Effector memory CD4-positive, alpha-beta T cell (primary cell): ENCODE measurements at places on chromosomes 13 and 19.

DNA sequence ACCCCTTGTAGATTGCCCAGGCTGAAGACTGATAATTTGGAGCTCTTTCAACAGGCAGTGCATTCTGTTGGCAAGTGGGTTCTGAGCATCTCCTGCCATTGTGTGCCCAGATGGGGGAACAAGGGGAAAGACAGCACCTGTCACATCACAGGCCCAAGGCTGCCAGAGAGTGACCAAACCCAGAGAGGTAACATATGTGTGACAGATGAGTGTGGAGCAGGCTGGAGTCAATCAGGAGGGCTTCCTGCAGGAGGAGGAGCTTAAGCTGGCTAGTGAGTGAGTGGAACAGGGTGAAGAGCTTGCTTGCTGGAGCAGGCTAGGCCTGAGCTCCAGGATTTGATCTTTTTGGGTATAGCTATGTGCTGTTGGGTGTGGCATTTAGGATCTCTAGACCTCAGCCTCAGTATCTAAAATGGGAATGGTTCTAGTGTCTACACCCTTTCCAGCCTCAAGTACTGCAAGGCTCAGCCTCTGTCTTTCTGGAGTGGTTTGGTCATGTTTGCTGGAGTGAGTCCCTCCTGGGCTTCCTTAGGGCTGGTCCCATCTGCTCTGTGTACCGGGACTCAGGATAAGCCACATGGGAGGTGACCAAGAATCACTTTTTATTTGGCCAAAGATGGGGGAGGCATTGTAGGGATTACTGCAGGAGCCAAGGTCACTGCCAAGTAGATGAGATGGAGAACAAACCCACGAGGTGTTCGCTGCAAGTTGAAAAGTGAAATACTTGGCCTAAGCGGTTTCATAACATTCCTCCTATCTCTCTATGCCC lies 152.4 kb upstream of the TSHZ3 start:
- DNase-seq, result no peak
- peaks cover 4% of the 10 kb centered on the region for H3K27me3 ChIP-seq
- no peaks in the 10 kb centered on the region for H3K4me1 ChIP-seq
- no peak overlapping the region for H3K27ac ChIP-seq
- no peak overlapping the region for H3K4me3 ChIP-seq
- H3K36me3 ChIP-seq, result no peaks in the 10 kb centered on the region

DNA sequence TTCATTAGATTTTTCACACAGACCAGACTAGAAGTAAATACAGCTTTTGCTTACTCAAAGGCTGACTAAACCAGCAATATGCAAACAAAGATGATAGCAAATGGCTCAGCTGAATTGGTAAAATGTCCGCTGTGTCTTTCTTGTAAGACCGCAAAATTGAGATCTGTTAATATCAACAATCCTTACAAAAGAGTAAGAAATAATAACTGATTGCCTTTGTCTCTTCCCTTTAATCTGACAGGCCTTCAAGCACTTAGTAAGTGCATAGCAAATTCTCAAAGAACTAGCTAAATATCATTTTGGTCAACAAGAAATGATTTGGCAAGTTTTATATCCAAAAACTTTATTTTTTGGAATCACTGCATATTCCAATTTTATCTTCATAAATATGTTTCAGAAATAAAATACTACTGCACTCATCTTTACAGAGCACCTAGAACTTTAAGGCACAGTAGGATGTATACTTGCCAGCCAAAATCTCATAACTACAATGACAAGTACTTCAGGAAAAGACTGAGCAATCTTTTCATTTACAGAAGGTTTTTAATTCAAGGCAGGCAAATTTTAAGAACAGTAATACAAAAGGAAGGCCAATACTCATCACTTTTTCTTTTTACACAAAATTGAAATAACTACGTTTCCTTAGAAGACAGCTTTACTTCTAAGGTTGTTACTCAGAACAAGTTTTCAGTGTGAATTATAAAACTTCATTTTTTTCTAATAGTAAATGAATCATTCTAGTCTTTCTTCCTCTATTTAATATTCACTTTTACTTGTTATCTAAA lies 1.1 kb downstream of the ELF1 start:
- H3K27me3 ChIP-seq, result no peaks in the 10 kb centered on the region
- H3K27ac ChIP-seq, result peak overlapping the region; percentile 92
- H3K4me1 ChIP-seq, result peaks cover 21% of the 10 kb centered on the region

DNA sequence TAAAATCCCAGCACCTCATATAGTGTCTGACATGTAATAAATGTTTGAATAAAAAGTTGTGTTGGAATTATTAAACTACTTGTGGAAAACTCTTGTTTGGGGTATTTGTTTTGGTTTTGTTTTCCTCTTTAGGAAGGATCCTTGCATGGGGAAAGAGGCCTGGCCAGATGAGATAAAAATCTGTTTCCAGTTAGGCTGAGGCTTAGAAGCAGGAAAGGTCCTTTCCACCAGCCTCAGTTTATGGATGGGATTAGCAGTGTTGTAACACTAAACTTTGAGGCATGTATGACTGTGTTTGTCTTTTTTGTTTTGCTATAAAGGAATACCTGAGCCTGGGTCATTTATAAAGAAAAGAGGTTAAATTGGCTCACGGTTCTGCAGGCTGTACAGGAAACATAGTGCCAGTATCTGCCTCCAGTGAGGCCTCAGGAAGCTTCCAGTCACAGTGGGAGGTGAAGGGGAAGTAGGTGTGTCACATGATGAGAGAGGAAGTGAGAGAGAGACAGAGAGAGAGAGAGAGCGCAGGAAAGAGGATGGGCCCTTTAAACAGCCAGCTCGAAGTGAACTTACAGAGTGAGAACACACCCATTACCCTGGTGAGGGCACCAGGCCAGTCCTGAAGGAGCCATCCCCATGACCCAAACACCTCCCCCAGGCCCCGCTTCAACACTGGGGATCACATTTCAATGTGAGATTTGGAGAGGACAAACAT lies 21.6 kb downstream of the SPATA13 start:
- H3K4me3 ChIP-seq, result no peak overlapping the region
- H3K27me3 ChIP-seq, result no peaks in the 10 kb centered on the region
- DNase-seq, result no peak
- no peaks in the 10 kb centered on the region for H3K36me3 ChIP-seq

DNA sequence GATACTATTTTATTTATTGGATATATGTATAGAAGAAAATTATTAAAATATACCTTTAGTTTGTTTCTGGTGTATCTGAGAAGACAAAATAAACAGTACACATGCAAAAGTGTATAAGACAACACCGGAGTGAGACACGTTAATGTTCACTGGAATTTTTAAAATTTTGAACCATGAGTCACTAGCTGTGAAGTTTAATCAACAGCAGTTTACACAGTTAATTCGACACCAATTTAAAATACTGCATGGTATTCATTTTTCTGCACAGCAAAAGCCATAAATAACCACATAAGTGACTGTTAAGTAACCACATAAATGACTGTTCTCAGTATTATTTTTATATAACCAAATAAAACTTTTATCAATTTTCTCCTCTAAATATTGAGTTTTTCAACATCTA lies 418.7 kb upstream of the NBEA start:
- no peak overlapping the region for H3K4me3 ChIP-seq
- H3K27me3 ChIP-seq, result no peaks in the 10 kb centered on the region
- H3K4me1 ChIP-seq, result no peaks in the 10 kb centered on the region
- no peak overlapping the region for H3K27ac ChIP-seq
- H3K36me3 ChIP-seq, result no peaks in the 10 kb centered on the region
- no peak for DNase-seq

DNA sequence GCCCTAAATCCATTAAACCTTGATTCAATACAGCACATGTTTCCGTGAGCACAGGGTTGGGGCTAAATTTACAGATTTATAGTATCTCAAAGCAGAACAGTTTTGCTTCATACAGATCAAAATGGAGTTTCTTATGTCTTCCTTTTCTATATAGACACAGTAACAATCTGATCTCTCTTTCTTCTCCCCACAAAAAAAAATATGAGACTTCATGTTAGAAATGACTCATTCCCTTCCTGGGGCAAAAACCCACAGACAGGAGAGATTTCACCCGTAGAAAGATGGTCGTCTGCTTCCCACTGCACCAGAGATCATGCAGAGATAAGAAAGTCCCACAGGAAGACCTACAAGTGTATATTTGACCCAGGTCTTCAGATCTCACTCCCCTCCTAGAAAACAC lies 7.7 kb upstream of the ZNF611 start:
- H3K4me3 ChIP-seq, result no peak overlapping the region
- H3K36me3 ChIP-seq, result no peaks in the 10 kb centered on the region
- no peak for DNase-seq

GRCh38 chr19:42229301-42229854 lies 9.3 kb downstream of the ZNF526 start:
- no peaks in the 10 kb centered on the region for H3K27me3 ChIP-seq
- no peaks in the 10 kb centered on the region for H3K4me1 ChIP-seq
- no peak overlapping the region for H3K27ac ChIP-seq
- peaks cover 73% of the 10 kb centered on the region for H3K36me3 ChIP-seq

DNA sequence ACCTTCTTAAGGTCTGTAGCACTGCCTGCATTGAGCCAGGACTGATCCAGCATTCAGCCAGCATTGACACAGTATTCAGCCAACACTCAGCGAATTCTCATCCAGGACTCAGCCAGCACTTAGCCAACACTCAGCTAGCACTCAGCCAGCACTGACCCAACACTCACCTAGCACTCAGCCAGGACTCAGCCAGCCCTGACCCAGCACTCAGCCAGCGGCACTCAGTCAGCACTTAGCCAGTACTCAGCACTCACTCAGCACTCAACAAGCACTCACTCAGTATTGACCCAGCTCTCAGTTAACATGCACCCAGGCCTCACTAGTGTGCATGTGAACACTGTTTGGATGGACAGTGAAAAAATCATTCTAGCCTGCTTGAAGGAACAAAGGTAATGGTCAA lies 55.0 kb downstream of the TSHZ3 start:
- H3K27ac ChIP-seq, result no peak overlapping the region
- no peak overlapping the region for H3K4me3 ChIP-seq
- H3K36me3 ChIP-seq, result no peaks in the 10 kb centered on the region
- DNase-seq, result no peak
- no peaks in the 10 kb centered on the region for H3K27me3 ChIP-seq
- no peaks in the 10 kb centered on the region for H3K4me1 ChIP-seq

DNA sequence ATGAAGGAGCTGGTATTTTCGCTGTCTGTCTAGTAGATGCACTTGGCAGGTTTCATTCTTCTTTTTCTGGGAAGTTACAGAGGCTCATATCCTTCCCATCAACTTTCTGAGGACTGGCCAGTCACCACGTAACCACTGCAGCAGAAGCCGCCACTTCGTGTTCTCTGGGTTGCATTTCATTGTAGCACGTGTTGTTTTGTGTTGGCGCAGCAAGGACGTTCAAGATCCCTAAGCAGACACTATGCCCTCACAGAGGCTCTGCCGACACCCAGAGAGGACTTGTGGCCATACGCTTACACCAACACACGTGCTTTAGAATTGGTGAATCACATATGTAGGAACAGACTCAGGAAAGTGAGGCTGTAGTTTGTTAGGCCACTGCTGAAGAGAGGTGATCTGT lies 42.2 kb upstream of the TEX29 start:
- no peaks in the 10 kb centered on the region for H3K27me3 ChIP-seq
- peaks cover 89% of the 10 kb centered on the region for H3K36me3 ChIP-seq
- no peak overlapping the region for H3K27ac ChIP-seq
- no peak overlapping the region for H3K4me3 ChIP-seq
- no peaks in the 10 kb centered on the region for H3K4me1 ChIP-seq

DNA sequence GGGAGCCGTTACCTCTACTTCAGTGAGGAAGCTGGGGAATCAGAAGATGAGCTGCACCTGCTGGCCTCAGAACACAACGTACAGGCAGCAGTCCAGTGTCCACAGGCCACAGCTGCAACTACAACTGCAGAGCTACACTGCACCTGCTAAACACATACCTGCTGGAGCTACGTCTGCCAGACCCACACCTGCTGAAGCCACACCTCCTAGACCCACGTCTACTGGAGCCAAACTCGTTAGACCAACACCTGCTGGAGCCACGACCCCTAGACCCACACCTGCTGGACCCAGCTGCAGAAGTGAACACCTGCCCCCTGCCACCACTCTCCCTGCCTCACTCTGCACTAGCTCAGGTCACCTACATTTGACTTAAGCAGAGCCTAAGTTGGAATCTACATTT lies 169.9 kb downstream of the USP12 start:
- no peak overlapping the region for H3K27ac ChIP-seq
- no peak overlapping the region for H3K4me3 ChIP-seq
- no peaks in the 10 kb centered on the region for H3K36me3 ChIP-seq
